ENCODE measurements at places on chromosomes 1 and 21.
A peak's percentile ranks its signal among the peaks of the same experiment; 100 is the strongest.

DNA sequence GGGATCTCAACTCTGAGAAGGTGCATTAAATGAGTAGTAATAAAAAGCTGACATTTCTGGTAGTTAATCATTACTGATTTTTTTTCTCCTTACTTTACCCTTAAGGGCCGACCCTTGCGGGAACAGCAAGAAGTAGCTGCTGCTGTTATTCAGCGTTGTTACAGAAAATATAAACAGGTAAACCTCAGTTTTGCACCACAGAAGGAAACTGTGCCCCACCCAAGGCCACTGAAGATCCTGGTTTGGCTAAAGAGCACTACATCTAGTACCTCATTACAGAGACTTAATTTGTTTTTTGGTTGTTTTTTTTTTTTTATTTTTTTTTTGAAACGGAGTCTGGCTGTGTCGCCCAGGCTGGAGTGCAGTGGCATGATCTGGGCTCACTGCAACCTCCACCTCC, 23.5 kb upstream of the VAMP3 start:
- DNase-seq, result no peak

GRCh38 chr1:60746278-60746791, 336.0 kb upstream of the NFIA start:
- DNase-seq, result no peak

DNA sequence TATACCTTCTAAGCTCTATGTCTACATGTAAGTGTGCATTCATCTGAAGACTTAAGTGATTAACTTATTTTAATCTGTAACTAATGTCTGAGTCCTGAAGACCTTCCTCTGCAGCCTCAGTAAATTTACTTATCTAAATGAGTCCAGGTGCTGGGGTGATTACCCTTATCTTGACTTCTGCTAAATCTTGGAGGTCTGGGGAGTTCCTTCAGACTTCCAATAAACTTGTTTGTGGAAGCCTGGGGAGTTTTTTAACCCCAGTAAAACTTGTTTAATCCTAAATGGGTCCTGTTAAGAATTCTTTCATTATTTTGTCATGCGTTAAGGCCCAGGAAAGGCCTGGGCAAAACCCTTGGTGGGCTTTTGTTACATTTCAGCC, 37.0 kb downstream of the RSPH1 start:
- DNase-seq, result no peak

DNA sequence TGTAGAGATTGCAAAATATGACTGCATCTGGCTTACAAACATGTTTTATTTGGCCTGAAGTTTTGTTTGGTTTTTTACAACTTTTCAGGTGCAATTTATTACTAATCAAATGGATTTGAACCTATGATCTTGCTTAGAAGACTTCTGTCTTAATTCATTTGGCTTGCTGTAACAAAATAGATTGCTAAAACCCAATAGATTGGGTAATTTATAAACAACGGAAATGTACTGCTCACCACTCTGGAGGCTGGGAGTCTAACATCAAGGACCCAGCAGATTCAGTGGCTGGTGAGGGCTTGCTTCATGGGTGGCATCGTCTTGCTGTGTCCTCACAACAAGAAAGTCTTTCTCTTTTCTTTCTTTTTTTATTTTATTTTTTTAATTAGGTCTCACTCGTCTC, 72.9 kb downstream of the LBR start:
- DNase-seq, result no peak

DNA sequence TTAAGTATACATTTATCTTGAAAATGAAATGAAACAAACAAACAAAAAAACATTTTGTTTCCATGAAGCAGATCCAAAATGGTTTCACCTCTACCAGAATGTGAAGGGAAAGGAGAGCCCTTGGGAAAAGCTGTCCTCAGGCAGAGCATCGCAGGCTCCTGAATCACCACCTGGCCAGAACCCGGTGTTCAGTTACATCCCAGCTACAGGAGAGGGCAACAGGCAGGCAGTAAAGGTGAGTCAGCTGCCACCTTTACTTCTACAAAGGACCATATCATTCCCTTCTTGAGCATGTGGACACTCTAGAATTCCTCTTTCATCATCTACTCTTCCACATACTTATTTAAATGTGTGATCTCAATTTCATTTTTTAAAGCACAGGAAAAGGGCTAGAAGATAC, 151.2 kb downstream of the PIGK start:
- no peak for DNase-seq

DNA sequence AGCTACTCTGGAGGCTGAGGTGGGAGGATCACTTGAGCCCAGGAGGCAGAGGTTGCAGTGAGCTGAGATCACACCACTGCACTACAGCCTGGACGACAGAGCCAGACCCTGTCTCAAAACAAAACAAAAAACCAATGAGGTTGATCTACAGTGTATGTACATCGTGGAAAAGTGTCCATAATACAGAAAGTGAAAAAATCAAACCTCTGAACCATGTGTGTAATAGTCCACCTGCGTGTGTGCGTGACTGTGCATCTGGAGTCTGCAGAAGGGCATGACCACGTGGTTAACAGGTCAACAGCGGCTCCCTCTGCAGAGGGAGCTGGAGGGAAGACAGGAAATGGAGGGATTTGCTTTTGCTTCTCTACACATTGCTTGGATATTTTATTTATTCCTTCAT, 32.4 kb upstream of the ENO1 start:
- DNase-seq, result no peak

- no peak for DNase-seq
Observed at GRCh38 chr1:99936071-99936470, 33.7 kb upstream of the SLC35A3 start.

DNA sequence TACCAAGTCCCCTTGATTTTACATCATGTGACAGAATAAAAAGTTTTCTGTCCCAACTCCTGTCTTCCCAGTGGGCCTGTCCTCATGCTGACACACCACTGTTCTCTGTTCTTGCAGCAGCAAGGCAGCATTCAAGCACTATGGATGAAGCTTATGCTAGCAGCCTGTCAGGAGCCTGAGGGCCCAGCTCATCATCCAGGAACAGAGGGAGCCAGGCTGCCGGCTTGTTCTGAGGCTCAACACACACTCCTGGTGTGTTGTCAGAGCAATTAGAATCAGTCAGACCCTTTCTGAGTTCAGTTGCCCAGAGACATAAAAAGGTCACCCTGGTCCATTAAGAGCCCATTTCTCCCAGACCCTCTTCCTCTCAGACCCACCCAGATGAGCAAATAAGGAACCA, 282.9 kb downstream of the SEC16B start:
- no peak for DNase-seq

- DNase-seq, result no peak
Observed at GRCh38 chr1:214422137-214422671, 129.2 kb downstream of the PTPN14 start.

DNA sequence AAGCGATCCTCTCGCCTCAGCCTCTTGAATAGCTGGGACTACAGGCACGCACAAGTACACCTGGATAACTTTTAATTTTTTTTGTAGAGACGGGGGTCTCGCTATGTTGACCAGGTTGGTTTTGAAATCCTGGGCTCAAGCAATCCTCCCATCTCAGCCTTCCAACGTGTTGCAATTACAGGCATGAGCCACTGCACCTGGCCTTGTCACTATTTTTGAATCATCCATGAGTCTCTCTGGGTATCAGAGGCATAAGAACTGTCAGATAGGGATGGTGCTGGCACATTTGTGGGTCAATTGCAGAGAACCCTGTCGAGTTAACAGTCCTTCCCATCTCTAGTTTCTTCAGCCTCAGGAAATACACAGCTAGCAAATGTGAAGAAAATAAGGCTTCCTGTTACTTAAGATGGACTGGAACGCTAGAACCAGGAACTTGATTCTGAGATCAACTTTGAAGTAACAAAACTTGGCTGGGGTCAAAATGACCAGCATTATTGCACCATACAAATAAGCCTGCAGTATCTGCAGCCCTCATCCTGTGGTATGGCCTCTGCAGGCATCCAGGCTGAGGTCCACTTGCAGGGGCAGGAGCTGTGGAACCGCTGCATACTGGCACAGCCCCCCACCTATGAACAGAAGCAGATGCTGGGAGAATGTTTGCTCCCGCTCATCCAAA, 124.3 kb upstream of the GADD45A start:
- DNase-seq, result peak; percentile 68

DNA sequence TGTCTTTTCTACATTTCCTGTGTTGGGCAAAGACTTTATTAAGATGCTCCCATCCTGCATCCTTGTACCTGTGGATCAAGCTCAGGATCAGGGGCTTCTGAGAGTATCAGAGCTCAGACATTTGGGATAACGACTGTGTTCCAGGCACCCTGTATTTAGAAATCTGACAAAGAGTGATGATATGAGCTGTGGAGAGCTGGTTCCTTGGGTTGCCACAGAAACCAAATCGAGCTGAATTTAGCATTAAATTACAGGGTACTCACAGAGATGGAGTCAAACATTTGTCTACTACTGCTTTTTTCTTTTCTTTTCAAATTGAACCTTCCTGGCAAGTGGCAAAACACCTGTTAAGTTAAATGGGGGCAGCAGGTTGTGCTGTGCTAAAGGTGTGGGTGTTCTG, 110.6 kb downstream of the XCL2 start:
- DNase-seq, result no peak
